ENCODE measurements at places on chromosomes 4 and X.

GRCh38 chrX:17986977-17987376, 125.9 kb upstream of the RAI2 start:
- no peak for DNase-seq

GRCh38 chrX:133461231-133461630, 45.9 kb upstream of the GPC4 start:
- DNase-seq, result no peak

GRCh38 chrX:105527759-105528158, 294.6 kb upstream of the NRK start:
- DNase-seq, result no peak

- DNase-seq, result no peak
These were observed 244.5 kb upstream of the TLL1 start for GRCh38 chr4:165628572-165628971.

DNA sequence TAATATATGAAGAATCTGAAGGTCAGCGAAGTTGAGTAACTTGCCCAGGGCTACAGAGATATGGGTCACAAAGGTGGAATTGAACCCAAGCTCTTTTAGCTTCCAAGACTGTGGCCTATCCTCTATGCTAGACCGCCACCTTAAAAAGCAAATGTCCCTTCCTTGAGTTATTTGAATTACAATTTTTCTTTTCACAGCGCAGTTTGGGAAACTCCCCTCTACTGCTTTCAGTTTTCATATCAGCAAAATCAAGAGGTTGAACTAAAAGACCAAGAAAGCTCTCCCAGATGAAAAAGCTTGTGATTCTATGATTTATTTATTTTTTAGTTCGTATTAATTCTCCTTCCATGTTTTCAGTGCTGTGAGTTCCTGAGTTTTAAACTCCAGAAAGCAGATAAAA, 174.5 kb upstream of the C1QTNF7 start:
- no peak for DNase-seq

- DNase-seq, result no peak
These were observed 86.4 kb downstream of the SMIM20 start for GRCh38 chr4:26000274-26000950.
